Breast epithelium (tissue), 4 donors: ENCODE measurements at places on chromosomes 5 and 9.

GRCh38 chr5:113675166-113675565 lies 161.7 kb downstream of the YTHDC2 start:
- no peak for DNase-seq

- DNase-seq, result no peak
These were observed 97.6 kb upstream of the ANXA1 start for GRCh38 chr9:73054091-73054490.

- no peak for DNase-seq
These were observed 134.7 kb upstream of the SV2C start for GRCh38 chr5:75948438-75948837.

GRCh38 chr5:65125591-65126541 lies 355.9 kb downstream of the ADAMTS6 start:
- DNase-seq, result no peak
